ENCODE measurements at places on chromosomes 3 and 15.

DNA sequence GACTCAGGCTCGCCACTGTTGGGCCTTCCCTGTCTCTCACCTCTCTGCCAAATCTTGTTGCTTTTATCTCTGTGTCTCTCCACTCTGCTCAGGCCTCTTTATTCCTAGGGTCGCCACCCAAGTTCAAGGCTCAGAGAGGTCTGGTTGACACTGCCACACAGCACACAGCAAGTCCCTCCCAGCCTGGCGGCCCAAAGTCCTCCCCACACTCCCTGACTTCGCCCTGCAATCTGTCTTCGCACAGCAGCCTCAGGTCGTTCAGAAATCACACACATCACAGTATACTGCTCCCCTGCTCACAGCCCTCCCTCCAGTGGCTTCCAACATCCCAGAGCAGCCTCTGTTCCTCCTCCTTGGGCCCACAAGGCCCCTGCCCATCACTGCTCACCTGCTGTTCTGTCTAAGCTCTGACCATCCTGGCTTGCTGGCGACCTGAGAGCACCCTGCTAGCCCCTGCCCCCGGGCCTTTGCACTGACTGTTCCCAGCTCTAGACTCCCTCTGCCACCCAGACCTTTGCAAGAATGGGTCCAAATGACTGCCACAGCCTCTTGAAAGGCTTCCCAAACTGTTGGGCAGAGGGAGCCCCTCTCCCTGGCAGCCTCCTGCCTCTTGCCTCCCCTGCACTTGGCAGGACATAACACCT is 48.4 kb downstream of the MGLL start:
- no peak for DNase-seq

DNA sequence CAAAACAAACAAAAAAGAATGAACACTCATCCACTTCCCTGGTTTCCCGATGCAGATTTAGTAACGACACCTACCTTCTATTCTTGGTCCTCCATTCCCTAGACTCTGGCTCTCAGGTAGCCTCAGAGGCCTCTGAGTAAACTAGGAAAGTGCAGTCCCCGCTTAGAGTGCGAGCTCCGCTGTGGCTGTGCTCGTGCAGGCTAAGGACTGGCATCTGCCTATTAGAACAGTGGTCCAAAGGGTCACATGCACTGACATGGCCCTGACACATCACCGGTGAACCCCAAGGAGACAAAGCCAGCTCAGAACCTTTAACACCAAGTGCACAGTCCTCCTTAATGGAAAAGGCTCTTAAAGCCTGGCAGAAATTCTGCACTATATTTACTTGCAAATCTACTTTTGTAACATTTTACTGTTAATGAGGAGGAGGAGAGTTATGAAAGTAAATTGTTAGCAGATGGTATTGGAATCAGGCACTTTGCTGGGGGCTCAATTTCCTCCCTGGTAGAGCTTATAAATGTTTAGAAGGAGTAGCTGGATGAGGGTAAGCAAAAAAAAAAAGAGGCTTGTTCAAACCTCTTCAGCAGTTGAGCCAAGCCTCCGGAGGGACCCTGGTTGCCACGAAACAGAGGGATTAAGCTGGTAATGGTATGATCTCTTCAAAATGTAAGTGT is 31.1 kb downstream of the VGLL4 start:
- no peak for DNase-seq

GRCh38 chr3:134610432-134611385 is 40.1 kb downstream of the KY start:
- DNase-seq: no peak

GRCh38 chr3:156787001-156787400 is 39.2 kb upstream of the LEKR1 start:
- DNase-seq: no peak
